ENCODE measurements at places on chromosomes 3 and 15.
A peak's percentile ranks its signal among the peaks of the same experiment; 100 is the strongest.

DNA sequence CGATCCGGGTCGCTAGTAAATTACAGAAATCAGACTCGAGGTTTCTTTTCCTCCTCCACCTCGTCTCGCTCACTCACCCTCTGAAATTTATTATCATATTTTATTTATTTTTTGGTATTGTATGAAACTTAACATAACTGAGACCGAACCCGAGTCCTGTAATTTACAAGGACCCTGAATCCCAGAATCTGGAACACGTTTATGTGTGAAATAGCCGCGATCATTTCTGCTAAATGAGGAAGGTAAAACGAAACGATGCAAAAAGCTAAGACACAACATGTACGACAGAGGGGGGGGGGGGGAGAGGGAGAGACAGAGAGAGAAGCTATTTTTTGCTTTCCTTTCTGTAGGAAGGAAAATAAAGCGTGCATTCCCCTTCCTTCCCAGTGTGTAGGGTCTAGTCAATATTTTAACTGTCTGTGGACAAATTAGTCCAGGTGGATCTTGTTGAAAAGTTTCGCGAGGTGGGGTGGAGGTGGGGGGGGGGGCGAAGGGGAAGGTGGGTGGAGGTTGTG, 1.6 kb downstream of the BBX start:
- peak overlapping the region; percentile 95 for H3K27ac ChIP-seq
- H3K27me3 ChIP-seq: no peaks in the 10 kb centered on the region
- H3K36me3 ChIP-seq: no peaks in the 10 kb centered on the region
- no peaks in the 10 kb centered on the region for H3K4me1 ChIP-seq
- peak overlapping the region; percentile 97 for H3K4me3 ChIP-seq

DNA sequence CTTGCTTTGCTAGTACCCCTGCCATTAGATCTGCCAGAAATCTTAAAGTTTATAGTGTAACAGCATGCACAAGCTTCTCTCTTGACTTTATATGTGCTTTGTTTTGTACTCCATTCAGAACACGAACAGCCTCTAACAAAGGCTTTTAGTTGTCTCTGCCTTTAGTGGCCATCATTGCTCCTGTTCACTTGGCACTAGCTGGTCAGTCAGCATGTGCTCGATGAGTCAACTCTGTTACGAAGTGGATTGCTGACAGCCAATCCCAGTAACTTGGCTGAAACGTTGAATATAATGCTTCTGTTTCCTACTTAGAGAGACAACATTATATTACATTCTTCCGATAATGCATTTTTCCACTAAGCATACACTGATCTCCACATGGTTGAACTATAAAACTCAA, 349.2 kb downstream of the NAALADL2 start:
- no peak overlapping the region for H3K27ac ChIP-seq
- no peak overlapping the region for H3K4me3 ChIP-seq
- DNase-seq: no peak
- H3K4me1 ChIP-seq: no peaks in the 10 kb centered on the region
- H3K36me3 ChIP-seq: no peaks in the 10 kb centered on the region

GRCh38 chr3:53161450-53161819, 426 bp downstream of the PRKCD start:
- peak overlapping the region; percentile 96 for H3K4me3 ChIP-seq
- H3K4me1 ChIP-seq: peaks cover 64% of the 10 kb centered on the region
- no peaks in the 10 kb centered on the region for H3K36me3 ChIP-seq
- peak overlapping the region; percentile 93 for H3K27ac ChIP-seq
- no peak for DNase-seq

DNA sequence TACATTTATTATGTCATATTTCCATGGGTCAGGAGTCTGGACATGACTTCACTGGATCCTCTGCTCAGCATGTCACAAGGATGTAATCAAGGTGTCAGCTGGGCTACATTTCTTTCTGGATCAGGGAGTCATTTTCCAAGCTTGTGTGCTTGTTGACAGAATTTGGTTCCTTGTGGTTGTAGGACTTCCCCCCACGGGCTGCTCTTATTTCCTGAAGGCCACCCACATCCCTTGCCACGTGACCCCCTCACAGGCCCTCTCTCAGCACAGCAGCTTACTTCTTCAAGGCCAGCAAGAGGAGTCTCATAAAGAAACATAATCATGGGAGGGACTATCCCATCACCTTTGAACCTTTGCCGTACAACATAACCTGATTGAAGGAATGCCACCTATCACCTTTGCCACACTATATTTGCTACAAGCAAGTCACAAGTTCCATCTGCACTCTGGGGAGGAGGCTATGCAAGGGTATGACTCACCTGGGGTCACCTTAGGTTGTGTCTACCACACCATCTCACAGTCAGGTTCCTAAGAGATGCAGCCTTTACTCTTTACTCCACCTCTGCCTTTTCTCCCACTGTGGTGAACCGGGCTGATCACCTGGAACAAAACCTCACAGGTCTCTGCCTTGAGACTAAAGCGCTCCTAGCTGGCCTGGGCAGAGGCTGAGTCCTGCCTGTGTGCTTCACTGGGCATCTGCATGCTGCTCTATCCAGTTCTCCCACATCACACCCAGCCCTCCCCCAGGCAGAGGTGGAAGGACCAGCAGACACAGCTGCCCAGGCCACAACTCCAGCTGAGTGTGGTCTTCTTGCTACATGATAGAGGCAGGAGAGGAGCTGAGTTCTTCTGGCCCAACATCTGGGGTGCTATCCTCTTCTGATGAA, 13.5 kb downstream of the RAB6B start:
- H3K27ac ChIP-seq: no peak overlapping the region
- H3K4me3 ChIP-seq: no peak overlapping the region
- no peaks in the 10 kb centered on the region for H3K27me3 ChIP-seq
- no peaks in the 10 kb centered on the region for H3K36me3 ChIP-seq

DNA sequence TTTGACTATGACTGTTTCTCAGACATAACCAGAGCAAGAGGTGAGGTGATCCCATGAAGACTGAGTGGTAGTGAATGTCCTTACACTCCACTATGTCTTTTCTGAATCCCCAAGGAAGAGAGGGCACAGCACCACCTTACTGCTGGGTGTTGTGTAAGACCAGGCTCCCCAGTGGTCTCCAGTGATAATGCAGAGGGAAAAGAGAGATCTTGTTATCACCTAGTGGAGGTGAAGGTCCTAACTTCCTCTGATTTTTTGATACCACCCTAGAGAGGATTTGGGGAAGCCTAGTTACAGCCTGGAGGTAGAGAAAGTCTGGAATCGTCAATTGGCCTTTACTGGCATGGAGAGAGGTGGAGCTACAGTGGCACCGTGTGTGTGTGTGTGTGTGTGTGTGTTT, 288.0 kb upstream of the BCHE start:
- no peaks in the 10 kb centered on the region for H3K36me3 ChIP-seq
- no peaks in the 10 kb centered on the region for H3K27me3 ChIP-seq
- no peak overlapping the region for H3K27ac ChIP-seq

GRCh38 chr3:128445357-128445756, 21.3 kb downstream of the DNAJB8 start:
- no peaks in the 10 kb centered on the region for H3K4me1 ChIP-seq
- no peak overlapping the region for H3K27ac ChIP-seq
- H3K27me3 ChIP-seq: no peaks in the 10 kb centered on the region
- H3K4me3 ChIP-seq: no peak overlapping the region
- DNase-seq: no peak
- H3K36me3 ChIP-seq: no peaks in the 10 kb centered on the region

Measured in tibial artery (tissue), 4 donors.